Suppressor macrophage treated with lipopolysaccharide for 1 hour (primary cell): ENCODE measurements at places on chromosomes 11 and 22.

DNA sequence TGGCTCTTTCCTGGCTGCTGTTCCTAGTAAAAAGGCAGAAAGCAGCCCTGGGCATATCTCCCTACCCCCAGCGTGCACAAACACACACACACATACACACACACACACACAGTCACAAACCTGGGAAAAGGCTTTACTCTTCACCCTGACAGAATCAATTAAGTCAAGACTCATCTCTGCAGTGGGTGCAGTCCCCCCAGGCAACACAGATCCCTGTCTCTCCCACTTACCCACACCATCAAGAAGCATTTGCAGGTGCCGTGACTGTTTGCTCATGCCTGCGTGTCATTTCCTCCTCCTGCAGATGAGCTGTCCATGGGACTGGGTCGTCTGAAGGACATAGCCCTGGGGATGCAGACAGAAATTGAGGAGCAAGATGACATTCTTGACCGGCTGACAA, 28.6 kb downstream of the SNAP29 start:
- DNase-seq = no peak

GRCh38 chr11:36347384-36347906, 51.4 kb downstream of the PRR5L start:
- DNase-seq = no peak

- DNase-seq = no peak
Observed at GRCh38 chr11:123654566-123655081, at the start of gene SCN3B. SCN3B (minus strand) TSS chr11:123654624; CDS start chr11:123653801, 823 bp downstream.

- DNase-seq = peak; percentile 94
Observed at GRCh38 chr11:102882389-102883024, 7.7 kb upstream of the MMP12 start.

DNA sequence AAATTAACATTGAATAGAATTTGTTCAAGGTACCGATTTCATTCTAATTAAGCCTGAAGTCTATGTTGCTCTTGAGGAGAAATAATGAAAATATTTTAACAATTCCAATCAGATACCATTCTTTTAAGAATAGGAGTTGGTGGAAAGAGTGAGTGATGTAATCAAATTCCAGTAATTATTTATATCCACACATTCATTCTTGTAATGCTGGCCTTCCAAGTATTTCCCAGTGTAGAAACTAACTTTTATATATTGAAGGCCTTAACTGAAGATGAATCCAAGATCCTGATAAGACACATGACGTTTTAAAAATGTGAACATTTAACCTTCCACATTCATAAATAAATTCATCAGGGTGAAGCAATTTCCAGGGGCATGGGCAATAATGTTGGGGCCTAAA, 36.6 kb upstream of the PAX6 start:
- DNase-seq = no peak

GRCh38 chr11:20014067-20014402, 146.2 kb downstream of the DBX1 start:
- no peak for DNase-seq

- no peak for DNase-seq
Observed at GRCh38 chr11:101497291-101497690, 86.5 kb downstream of the TRPC6 start.

DNA sequence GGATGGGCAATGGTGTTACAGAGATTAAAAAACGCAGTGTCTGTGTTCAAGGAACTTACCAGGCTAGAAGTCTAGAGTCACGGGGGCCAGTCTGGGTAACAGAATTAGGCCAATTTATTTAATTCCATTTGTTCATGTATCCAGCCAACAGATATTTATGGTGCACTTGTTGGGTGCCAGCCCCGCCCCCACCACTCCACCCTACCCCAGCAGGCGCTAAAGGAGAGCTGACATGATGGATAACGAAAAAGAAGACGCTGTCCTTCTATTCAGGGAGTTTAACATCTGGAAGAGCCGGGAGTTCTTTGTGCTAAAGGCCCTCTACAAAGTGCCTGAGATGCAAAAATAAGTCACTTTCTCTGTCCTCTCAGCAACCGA, 1.1 kb upstream of the BMAL1 start:
- no peak for DNase-seq

DNA sequence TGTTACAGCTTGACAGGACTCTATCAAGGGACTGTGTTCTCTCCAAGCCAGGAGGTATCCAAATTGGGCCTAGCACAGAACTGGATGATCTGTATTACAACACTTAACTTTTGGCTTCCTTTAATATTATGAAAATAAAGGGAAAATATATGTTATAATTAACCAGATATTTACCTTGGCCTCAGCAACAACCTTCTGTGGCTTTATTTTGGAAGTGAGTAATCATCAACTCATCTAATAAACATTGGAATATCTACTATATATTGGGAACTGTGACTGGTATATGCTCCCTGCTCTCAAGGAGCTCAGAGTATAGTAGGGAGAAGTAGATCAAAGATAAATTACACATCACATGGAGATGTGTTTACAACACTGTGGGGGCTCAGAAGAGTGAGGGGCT, 352.2 kb downstream of the METTL15 start:
- DNase-seq = no peak

DNA sequence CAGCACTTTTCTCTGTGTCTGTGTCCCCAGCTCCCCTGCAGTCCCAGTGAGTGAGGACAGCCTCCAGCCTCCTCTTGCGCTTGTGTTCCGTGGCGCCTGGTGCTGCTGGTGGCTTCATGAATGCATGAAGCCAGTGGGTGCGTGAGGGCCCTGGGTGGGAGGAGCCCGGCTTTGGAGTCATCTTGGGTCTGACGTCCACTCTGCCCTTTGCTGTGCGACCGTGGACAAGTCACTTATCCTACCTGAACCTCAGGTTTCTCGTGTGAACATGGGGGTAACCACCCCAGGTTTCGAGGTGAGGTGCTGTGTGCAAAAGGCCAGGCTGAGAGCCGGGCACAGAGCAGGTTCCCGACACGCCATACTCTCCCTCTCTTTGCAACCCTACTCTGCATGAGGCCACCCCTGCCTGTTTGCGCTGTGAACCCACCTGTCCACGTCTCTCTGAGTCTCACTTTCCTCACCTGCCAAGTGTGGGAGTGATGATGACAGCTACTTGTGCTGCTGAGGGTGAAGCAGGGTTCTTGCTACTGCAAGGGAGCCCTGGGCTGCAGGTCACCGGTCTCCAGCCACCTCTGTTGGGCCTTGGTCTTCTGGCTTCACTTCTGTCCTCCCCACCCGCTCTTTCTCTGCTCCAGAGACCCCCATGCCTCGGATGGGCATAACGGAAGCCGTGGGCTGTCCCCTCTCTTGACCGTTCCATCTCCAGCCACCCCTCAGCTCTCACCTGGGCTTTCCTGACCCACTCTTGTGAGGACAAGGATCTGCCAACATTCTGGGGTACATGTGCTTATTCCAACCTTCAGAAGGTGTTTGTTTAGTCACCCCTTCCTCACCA, 537.6 kb downstream of the TBC1D22A start:
- no peak for DNase-seq

GRCh38 chr11:34179026-34179675, 73.7 kb downstream of the NAT10 start:
- no peak for DNase-seq

GRCh38 chr11:77503006-77503405, 29.1 kb upstream of the PAK1 start:
- DNase-seq = no peak

- DNase-seq = no peak
Observed at GRCh38 chr11:133832096-133832990, 13.0 kb downstream of the SPATA19 start.

DNA sequence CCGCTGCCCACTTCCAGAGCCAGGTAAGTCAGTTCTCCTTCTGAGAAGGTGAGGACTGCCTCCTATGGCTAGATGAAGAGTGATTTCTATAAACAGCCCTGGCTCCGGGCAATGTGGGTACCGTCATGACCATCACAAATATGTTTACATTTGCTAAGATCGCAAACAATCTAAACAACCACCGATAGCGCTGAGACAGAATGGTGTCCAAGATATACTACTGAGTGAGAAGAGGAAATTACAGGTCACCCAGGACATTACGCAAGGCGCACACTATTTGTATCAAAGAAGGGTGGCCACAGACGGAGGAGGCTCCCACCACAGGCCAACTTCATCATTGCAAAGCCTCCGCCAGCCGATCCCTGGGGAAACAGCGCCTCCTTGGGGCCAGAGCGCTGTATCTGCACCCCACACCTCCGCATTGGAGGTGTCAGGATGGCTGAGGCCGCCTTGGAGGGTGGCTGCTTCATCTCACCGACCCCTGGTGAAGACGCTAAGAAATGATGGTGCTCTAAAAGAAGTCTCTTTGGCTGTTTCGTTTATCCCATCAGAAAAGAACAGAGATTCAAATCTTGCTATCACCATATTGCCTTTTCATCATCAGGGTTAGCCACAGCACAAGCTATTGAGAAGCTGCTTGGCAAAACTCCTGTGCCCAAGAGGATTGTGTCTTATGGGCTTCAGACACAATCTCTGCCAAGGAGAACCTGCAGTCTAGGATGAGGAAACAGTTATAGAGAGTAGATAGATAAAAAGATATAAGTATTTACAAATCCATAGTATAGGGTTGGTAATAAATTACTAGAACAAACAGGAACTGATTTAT, 12.3 kb upstream of the ASRGL1 start:
- DNase-seq = peak; percentile 85

DNA sequence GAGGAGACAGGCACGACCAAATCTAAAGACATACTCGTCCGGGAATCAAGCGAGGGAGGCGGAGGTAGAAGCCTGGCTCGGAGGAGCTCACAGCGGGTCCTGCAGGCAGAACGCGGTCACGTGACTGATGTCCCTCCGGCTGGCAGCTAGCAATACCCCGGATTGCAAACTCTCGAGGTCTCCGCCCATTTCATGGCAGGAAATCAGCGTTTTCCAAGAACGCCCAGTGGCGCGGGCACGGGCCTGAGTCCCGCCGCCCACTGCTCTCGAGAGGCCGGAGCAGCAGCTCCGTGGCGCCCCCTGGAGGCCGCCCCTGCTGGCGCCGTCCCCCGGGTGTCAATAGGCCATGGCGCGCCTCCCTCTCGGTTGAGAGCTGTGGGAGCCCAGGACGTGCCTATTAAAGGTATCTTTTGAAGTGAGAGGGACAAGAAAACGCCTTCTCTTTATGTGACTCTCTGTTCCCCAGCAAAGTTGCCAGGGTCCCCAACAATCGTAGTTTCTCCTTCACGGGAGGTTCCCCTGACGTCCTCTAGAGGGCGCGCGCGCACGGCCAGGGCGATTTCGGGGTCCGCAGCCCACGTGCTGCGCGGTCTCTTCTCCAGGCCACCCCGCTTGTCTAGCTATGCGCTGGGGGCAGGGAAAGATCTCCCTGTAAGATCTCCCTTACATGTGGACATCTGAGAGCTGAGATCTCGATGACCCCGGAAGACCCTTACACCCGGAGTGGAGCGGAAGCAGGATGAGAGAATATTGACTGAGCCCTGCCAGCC, 37.3 kb upstream of the RBFOX2 start:
- peak; percentile 88 for DNase-seq

GRCh38 chr11:45267652-45268299, 18.4 kb downstream of the SYT13 start:
- no peak for DNase-seq

DNA sequence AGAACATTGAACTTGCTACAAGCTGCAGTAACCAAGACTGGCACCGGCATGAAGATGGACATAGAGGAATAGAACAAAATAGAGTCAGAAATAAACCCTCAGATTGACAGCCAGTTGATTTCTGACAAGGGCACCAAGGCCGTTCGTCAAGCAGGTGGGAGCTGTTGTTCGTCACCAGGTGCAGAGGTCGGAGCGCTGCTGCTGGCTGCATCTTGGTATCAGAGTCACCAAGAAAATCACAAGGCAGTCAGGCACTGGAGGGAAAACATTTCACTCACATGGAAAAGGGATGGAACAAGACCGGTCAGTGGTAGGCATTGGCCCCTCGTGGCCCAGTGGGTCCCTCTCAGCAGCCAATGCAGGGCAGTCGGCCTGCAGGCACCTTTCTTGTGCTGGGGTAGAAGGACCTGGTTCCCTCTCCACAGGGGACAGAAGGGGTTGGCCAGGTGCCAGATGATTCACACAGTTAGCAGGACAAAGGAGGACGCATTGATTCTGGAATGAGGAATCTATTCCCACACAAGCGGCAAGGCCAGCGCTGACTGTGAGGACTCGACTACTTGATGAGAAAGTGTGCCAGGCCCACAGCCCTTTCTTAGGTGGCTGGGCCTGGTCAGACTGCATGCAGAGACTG, 115.8 kb upstream of the FGF3 start:
- DNase-seq = no peak

DNA sequence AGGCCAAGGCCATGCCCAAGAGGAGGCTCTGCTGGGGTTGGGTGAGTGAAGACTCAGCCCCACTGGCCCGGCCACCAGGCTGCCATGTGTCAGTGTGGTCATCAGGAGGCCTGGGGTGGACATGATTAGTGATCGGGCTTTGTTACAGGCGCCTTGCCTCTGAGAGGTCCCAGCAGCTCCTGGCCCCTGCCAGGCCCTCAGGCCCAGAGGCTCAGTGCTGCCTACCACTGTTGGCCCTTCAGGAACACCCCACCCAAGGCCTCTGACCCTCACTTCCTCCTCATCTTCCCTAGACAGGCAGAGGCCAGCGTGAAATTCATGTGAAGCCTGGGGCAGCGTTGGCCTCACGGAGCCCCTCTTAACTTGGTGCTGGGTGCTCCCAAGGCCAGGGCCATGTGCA, 2.2 kb downstream of the MRPL23 start:
- DNase-seq = no peak

GRCh38 chr22:17818180-17818579, 43.9 kb upstream of the BID start:
- no peak for DNase-seq

GRCh38 chr11:63775191-63775590, 6.6 kb upstream of the ZFTA start:
- no peak for DNase-seq

GRCh38 chr11:18012122-18012905, 533 bp downstream of the SERGEF start:
- DNase-seq = no peak

GRCh38 chr11:1283906-1284305, 25.5 kb downstream of the TOLLIP start:
- no peak for DNase-seq

DNA sequence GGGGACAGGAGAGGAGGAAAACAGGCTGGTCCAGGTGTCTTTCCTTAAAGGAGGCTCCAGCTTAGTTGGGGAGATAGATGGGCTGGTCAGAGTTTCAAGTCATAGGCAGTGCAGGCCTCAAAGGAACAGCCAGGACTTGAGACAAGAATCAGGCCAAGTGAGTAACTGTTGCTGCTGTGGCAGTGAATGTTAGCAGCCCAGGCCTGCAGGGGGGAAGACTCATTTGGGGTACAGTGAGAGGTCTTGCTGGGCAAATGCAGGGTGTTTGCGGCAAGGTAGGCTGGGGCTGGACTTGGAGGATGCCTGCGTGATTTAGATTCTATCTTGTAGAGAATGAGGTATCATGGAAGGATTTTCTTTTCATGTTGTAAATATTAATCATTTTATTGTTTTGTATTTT, 24.1 kb downstream of the PTPRJ start:
- no peak for DNase-seq

DNA sequence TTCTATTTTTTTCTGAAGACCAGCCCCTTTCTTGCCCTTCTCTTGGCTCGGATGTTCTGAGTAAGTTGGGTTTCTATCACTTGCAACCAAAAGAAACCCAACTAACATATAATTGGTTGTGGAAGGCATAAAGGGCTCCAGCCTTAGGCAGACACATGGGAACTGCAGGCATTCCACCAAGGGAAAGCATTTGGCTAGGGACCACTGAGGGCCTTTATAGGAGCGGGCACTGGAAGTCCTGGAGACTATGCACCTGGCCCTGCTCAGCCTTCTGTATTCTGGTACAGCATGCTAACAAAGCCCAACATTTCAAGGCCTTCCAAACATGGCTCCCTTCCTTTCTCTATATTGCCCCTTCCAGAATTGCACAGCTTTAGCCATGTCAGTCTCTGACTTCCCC, 17.6 kb upstream of the LMO1 start:
- DNase-seq = no peak

GRCh38 chr11:69140635-69141034, 15.1 kb upstream of the SMIM38 start:
- DNase-seq = peak; percentile 31
